ENCODE measurements at places on chromosomes 6 and 20.
A peak's percentile ranks its signal among the peaks of the same experiment; 100 is the strongest.

DNA sequence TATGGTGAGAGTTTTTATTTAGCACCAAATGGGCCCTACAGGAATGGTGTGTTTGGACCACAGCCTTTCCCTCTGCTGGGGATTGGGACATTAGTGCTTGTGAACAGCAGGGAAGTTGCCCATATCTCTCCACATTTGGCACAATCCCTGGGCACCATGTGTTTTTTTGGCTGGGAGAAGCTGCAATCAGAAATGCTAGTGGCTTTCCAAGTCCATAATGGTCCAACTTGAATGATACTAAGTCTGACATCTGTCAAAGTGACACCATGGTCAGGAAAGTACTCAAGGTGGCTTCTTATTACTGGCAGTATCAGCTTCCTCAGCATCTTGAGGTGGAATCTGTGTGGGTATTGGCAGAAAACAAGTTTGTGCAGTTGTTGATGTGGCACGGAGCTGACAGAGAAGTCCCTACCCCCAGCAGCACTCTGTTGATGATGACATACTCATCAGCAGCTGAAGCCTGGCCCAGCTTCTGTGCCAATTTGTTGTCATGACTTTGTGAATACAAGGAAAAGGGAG lies 53.0 kb downstream of the SASH1 start:
- DNase-seq = no peak

- no peak for DNase-seq
Observed at GRCh38 chr6:93293460-93293859, 125.9 kb downstream of the EPHA7 start.

GRCh38 chr20:1185790-1186334 lies 1.1 kb upstream of the TMEM74B start:
- DNase-seq = peak; percentile 17

DNA sequence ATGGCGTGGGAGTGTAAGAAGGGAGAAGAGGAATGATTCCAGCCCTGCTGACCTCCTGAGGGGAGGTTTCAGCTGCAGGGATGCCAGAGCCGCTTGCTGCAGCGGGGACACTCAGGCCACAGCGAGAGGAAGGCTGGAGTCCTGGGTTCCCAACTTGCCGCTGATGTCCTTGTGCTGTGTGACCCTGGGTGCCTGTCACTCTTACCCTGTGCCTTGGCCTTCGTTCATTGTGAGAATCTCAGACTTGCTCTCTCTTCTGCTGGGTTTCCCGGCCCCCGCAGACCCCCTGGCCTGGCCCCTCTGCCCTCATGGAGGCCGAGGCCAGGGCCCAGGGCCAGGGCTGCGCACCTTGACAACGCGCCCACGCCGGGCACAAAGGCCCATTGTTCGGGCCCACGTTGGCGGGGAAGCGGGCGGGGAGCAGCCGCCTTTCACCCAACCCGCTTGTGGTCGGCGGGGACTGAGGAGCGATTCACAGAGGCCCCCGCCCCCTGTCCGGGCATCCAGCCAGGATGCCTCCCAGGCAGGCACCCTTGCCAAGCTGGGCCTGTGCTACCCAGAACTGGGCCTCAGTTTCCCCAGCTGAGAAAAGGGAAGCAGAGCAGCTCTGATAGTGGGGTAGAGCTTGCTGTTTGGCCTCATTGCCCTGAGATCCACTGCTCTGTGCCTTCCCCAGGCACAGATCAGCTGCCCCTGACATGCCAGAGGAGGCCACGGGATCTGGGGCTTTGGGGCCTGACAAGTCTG lies 52.4 kb downstream of the CEBPB start:
- no peak for DNase-seq

GRCh38 chr6:165717732-165718465 lies 54.9 kb upstream of the PDE10A start:
- DNase-seq = no peak
